ENCODE measurements at places on chromosomes 13 and 19.

DNA sequence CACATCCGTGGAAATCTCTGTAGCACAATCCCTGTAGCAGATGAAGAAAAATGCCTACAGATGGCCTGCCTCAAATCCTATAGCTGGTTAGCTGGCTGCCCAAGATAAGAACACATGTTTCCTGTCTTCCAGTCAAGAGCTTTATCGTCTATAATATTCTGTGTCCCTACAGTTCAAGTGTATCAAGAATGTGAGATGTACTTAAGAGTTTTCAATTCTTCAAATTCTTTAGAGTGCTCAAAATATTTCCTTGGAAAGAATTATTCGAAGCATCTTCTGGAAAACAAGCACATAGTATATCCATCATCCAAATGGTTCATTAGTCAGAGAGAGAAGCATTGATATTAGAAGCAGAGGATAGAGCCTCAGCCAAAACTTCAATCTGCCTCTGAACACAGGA is 239.8 kb downstream of the COG6 start:
- DNase-seq: no peak

DNA sequence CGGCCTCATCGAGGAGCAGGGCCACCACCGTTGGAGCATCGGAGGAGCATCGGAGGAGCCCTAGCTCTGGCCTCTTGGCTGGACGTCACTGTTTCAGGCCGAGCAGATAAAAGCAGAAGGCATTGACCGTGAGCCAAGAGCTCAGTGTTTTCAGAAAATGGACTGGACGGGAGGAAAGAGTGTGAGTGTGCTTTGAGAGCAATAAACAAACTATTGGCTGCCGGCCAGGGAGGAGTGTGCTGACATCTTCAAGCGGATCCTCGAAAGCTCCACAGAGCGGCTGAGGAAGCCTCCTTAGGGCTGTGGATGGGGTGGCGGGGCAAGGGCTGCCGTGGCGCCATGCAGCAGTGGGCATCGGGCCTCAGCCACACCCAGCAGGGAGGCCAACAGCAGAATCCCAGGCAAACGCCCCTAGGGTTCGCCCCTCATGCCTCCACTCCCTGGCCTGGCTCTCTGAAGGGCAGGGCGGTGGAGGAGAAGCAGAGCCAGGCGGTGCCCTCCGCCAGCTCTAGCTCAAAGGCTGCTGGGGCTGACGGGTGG is 41.8 kb downstream of the IRS2 start:
- no peak for DNase-seq

- no peak for DNase-seq
These were observed 16.3 kb downstream of the ZNF565 start for GRCh38 chr19:36198119-36198518.

- DNase-seq: no peak
These were observed 97.9 kb upstream of the SLC7A1 start for GRCh38 chr13:29693275-29693945.

GRCh38 chr13:113411216-113412023 is 41.9 kb downstream of the ADPRHL1 start:
- no peak for DNase-seq

DNA sequence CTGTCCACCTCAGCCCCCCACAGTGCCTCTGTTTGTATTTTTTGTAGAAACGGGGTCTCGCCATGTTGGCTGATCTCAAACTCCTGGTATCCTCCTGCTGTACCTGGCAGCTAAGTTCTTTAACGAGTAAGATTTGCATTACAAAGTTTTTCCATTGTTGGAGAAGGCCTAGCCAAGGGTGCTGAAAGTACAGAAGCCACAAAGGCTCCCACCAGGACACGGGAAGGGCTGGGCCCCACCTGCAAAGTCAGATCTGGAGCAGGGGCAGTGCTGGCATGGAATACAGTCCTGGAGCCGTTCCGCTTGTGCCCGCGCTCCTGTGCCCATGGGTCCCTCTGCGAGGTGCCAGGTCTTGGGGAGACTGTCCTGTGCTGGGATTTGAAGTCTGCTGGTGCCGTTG is 12.1 kb downstream of the FZR1 start:
- DNase-seq: no peak

- DNase-seq: no peak
These were observed 253.7 kb downstream of the KCTD12 start for GRCh38 chr13:76632401-76633044.

DNA sequence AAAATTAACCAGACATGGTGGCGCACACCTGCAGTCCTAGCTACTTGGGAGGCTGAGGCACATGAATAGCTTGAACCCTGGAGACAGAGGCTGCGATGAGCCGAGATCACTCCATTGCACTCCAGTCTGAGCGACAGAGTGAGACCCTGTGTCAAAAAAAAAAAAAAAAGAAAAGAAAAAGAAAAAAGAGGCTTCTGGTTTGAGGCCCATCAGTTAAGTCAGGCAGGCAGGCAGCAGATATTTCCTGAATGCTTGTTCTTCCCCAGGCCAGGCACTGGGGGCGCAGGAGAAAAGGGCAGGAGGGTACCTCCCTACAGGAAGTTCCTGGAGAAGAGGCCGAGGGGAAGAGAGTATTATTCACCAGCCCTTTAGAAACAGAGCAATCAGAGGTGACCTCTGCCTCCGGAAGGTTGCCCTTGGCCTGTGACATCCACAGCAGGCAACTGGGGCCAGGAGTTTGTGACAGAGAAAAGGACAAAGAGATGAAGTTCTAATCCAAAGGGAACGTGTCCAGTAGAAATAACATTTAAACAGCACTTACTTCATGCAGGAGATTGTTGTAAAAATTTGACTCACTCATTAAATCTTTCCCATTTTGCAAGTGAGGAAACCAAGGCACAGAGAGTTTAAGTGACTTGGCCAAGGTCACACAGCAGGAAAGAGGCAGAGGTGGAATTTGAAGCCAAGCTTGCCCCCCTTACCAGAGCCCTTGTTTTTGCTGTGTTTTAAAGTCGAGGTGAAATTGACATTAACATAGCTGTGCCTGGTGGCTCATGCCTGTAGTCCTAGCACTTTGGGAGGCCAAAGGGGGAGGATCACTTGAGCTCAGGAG is 4.3 kb upstream of the RLN3 start:
- no peak for DNase-seq

- DNase-seq: no peak
These were observed 4.3 kb downstream of the HNRNPL start for GRCh38 chr19:38845374-38846024.

- DNase-seq: no peak
These were observed 23.3 kb upstream of the BCL3 start for GRCh38 chr19:44725251-44725650.

GRCh38 chr19:38061294-38061693 is 154.3 kb downstream of the SIPA1L3 start:
- DNase-seq: no peak

- DNase-seq: no peak
These were observed 15.9 kb upstream of the OLFM4 start for GRCh38 chr13:53012707-53013106.

DNA sequence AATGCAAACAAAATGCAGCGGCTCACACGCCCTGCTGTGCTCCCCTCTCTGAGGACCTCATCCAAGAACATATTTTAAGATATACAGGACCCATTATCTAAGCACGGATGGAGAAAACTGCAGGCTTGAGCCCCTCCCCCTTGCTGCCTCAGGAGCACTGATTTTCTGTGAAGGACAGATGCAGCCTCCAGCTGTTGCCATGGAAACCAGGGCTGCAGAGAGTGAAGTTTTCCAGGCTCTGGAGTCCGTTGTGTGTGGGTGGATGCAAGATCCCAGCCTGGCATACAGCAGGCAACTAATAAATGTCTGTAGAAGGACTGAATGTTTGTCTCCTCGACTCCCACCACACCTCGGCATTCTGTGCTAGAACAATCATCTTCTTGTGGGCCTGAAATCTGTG is 105.6 kb upstream of the PEG3 start:
- DNase-seq: no peak

DNA sequence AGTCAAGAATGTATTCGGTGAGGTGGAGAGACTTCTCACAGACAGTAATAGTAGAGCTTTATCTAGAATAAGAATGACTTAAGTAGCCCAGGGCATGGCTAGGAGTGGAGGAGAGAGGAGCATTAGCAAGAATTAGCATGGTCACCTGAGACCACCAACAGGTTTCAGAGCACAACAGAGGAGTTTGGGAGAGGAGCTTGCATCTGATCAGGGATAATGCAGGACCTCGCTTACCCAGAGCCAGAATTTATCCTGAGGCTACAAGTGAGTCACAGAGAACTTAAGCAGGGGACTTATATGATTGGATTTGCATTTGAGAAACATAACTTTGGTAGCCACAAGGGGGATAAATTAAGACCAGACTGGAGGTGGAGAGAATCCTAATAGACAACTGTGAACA is 102.1 kb upstream of the FNDC3A start:
- no peak for DNase-seq

GRCh38 chr13:113176280-113176679 is 17.8 kb downstream of the PROZ start:
- no peak for DNase-seq

DNA sequence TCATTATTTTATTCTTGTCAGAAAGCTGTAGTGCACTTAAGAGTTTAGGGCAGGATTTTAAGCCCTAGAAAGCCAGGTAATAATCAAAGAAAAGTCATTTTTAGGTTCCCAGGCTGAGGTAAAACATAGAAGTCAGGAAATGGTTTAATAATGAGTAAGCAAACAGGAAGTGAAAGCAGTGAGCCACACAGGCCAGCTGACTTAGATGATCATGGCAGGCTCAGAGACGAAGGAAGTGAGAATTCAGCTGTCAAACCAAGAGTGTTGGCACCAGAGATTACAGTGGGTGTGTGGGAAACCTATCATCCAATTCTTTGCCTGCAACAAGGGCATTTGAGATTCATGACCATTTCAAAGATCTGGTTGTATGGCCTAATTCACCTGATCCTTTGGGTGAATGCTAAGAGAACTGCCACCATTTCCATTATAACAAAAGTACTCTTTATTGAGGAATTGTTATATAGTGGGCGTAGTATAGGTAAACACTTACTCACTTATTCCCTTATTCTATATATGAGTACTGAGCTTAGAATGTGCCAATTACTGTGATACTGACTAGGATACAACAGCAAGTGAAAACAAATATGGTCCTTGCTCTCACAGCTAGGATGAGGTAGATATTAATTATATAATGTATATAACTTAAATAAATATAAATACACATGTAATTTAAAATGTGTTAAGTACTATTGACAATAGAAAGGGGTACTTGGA is 103.7 kb upstream of the EDNRB start:
- no peak for DNase-seq

DNA sequence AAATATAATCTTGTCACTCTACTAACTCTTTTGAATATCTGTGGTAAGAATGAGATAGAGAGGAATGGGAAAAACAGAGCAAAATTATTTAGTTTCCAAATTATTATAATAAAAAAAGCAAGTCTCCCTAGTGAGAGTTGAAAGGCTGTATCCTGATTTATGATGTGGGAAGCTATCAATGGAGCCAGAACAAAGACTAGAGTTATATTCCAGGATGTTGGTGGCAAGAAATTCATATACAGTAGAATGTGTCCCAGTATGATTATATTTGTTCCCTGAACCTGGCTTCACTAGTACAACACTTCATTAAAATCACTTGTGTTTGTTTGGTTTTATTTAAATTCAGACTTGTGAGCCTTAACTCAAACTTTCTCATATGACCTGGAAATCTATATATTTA is 630.3 kb downstream of the GPC5 start:
- no peak for DNase-seq

GRCh38 chr19:45815481-45816216 is 541 bp upstream of the RSPH6A start:
- no peak for DNase-seq

- DNase-seq: no peak
These were observed 102.1 kb downstream of the INSR start for GRCh38 chr19:7191946-7192691.

DNA sequence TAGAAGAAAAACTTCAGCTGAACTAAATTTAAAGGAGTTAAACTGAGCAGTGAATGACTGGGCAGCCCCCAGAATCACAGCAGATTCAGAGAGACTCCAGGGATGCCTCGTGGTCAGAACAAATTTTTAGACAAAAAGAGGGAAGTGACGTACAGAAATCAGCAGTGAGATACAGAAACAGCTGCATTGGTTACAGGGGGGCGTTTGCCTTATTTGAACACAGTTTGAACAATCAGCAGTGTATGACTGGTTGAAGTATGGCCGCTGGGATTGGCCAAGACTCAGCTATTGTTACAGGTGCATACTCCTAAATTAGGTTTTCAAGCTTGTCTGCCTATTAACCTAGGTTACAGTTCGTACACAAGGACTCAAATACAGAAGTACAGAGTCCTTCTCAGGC is 2.2 kb upstream of the SPRYD7 start:
- no peak for DNase-seq

- no peak for DNase-seq
These were observed 18.9 kb downstream of the CCDC97 start for GRCh38 chr19:41328842-41329225.

DNA sequence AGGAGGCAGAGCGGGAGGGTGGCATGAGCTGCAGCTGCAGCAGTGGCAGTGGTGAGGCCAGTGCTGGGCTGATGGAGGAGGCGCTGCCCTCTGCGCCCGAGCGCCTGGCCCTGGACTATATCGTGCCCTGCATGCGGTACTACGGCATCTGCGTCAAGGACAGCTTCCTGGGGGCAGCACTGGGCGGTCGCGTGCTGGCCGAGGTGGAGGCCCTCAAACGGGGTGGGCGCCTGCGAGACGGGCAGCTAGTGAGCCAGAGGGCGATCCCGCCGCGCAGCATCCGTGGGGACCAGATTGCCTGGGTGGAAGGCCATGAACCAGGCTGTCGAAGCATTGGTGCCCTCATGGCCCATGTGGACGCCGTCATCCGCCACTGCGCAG is 2.0 kb downstream of the EGLN2 start:
- DNase-seq: no peak

DNA sequence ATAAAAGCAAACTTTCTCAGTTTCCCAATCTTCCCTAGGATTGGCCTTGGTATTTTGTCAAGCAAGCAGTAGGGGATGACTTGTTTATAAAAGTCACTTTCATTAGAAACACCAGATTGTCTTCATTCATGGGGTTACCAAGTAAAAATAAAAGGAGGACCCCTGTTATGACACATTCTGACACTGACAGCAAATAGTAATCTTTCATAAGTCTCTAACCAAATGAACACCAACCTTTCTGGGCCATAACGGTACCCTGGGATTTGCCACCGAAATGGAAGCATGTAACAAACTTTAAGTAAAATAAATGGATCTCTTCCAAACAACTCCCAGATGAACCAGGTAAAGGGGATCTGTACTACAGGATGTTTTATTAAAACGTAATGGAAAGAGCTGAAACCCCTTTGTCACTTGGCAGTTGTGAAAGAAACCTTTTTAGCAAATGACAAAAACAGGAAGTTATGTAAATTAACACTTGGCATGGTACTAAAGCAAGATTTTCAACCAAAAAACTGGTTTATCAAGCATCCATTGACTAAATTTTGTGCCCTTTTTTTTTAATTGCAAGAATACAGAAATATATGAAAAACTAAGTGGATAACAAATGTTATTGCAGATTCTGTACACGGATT is 335.6 kb downstream of the RBM26 start:
- no peak for DNase-seq

GRCh38 chr13:40960716-40961115 is 58.4 kb downstream of the ELF1 start:
- no peak for DNase-seq

All from cerebellar nuclear complex (tissue), 1 donor.